ENCODE measurements at places on chromosomes 7 and 10.

GRCh38 chr10:5915451-5915850 lies 25.4 kb downstream of the FBH1 start:
- no peak for DNase-seq

DNA sequence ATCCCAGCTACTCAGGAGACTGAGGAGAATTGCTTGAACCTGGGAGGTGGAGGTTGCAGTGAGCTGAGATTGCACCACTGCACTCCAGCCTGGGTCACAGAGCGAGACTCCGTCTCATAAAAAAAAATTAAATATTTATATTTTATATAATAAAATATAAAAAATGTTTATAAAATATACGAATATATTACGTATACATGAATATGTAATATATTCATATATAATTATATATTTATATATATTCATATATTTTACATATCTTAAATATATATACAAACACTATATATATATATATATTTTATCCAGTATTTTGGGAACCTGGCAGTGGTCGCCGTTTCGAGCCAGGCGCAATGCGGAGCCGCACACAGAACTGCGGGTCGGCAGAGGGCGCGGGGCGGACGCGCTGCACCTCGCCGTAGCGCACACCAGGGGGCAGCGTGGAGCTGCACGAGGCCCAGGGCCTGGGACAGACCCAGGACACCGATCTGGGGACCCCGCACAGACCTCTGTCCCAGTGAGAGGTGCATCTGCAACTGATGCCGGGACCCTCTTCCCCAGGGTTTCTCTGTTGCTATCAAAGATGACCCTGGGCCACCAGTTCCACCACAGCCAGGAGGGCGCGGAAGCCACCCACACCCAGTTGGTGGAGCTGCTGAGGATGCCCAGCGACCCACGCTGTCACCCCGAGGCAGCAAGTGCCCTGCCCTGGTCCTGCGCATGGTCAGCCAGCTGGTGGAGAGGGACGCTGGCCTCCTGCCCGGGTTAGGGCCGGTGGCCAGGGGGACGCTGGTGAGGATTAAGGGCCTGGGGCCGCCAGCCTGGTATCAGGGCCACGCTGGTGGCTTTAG lies 22.7 kb downstream of the AP5Z1 start:
- DNase-seq = peak; percentile 50

- no peak for DNase-seq
These were observed 14.0 kb upstream of the PCGF5 start for GRCh38 chr10:91206427-91206826.

GRCh38 chr7:7732621-7733281 lies 14.3 kb upstream of the RPA3 start:
- no peak for DNase-seq

- no peak for DNase-seq
These were observed 132.9 kb downstream of the TNS3 start for GRCh38 chr7:47448971-47449370.

- no peak for DNase-seq
These were observed 63.3 kb downstream of the ELFN1 start for GRCh38 chr7:1733206-1733907.

DNA sequence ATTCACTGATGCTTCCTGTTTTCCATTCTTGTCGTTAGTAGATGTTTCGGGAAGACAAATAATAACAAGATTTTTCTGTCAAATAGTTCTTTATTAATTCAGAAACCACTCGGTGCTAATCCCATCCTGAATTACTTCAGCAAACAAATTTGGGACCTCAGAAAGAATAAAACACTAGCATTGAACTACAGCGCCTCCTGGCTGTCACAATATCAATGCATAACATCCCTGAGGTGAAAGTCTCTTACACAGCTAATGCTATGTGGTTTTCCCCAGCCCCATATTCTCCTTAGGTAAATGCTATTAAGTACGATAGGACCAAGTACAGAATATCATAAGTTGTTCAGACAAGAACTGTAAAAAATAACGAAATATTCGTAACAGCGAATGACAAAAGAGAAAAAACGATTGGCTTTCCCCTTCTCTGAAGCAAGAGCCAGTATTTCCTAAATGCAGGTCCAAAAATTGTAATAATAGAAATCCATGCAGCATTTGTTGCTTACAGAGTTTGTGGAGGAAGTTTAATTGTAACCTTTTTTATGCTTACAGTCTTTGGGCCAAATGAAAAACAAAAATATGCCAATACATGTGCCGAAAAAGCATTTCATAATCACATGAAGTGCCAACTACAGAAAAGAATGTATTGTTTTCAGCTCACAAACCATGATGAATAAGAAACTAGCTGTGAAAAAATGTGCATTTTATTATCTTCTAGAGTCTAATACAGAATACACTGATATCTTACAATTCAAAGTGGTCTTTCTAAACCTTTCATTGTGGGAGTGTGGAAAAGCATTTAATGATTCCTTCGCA lies 47.3 kb downstream of the MYPN start:
- peak; percentile 56 for DNase-seq

DNA sequence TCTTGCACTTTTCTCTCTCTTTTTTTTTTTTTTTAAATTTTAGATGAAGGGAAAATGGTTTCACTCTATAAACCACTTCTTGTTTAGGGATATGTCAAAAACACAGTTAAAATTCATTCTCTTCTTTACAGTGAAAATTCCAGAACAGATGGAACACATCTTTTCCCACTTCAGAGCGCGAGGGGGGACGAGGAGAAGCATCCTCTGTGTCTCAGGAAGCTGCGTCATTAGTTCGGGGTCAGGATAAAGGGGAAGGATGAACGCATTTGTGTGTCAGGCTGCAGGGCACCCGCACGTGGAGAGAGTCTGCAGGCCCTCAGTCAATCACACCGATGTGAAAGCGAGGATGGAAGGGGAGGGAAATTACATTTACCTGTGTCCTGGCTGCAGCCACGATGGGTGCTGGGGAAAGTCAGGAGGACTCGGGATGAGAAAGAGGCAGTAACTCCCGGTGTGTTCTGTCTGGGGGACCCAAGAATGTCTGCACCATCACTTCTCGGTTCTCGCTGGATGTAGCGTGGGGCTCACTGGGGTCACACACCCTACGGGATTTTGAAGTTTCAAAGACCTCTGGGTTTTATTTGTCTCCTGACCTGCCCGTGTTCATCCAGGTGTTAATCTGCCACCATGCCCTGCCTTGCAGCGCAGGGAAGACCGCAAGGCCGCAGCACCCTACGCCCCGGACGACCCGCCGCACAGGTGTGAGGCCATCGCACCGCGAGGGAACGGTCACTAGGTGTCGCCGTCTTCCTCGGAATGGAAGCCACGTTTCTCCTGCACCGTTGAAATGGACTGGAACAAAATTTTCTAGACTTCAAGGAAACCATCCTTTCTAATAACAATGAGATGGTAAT lies 66.7 kb upstream of the PITRM1 start:
- peak; percentile 76 for DNase-seq

DNA sequence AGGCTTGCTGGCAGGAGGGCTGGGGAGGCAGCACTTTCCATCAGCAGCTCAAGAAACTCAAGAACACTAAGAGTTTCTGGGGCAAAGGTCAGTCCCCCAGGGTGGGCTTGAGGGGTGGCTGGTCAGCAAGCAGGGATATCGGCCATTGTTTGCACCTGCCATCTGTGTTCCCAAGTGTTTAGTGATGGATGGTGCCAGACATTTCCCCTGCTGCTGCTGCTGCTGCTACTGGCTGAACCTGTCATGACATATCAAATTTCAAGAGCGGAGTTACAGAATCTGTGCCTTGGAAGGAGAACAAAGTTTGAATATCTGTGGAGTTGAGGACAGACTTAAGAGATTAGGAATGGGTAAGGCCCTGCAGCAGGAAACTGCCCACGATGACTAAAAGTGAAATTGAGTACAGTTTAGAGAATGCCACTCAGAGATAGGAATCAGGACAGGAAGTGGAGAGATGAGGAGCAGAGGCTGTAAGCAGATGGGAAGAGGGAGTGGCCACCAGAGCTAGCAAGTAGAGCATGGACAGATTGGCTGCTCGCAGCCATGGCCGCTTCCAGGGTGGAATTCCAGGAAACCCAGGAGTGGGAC lies 39.2 kb upstream of the PPP1R3C start:
- DNase-seq = no peak

DNA sequence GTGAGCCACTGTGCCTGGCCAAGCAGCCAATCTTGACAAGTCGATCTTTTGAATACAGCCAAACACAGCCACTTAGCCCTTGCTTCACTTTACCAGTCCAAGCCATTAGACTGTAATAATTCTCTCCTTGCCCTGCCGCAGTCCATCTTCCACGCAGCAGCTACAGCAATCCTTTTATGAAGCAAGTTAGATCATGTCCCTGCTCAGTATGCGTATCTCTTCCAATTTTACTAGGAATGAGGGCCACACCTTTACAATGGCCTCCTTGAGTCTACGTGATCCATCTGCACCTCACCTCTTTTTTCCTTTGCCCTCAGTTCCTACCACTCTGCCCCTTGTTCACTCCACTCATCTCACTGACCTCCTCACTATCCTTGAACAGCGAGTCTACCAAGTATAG lies 22.2 kb downstream of the GSAP start:
- DNase-seq = no peak

DNA sequence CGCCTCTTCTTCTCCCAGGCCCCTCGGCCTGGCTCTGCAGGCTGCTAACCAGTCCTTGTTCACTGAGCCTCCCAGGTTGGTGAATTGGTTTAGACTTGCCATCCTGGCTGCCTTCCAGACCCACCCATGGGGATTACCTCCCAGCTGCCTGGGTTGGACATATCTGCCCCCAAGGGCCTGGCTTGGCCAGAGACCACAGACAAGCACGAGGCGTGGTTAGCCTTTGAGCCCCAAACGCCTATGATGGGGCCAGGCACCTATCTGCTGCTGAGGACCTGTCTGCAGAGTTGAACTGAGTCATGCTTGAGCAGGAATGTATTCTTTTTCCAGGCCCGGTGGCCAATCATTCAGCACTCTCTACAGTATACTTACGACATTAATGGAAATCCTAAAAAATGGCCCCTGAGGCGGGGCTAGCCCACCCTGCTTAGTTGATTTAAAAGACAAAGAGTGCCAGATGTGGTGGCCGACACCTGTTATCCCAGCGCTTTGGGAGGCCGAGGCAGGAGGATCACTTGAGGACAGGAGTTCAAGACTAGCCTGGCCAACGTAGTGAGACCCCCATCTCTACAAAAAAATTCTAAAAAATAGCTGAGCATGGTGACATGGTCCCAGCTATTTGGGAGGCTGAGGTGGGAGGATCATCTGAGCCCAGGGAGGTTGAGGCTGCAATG lies 361.5 kb downstream of the FRMD4A start:
- no peak for DNase-seq

DNA sequence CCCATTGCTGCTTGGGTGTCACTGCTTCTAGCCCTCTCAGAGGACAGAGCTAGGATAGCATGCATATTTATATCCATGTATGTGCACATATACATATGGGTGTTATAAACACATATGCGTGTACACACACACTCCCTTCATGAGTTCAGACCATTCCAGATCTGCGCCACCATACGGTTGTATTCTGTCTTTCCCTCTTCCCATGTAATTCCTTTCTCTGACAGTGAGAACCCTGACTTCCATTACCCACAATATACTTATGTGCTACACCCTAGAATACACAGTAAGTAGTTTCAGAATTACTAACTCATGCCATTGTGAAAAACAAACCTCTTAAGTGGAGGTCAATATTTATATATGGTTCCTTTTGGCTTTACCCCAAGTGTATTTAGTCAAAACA lies 116.6 kb upstream of the SAMD8 start:
- no peak for DNase-seq

- DNase-seq = no peak
These were observed 268.1 kb downstream of the CAMK1D start for GRCh38 chr10:12617191-12618175.

- DNase-seq = no peak
These were observed 43.3 kb downstream of the RTKN2 start for GRCh38 chr10:62225362-62225761.

GRCh38 chr7:158564663-158565035 lies 23.0 kb downstream of the PTPRN2 start:
- DNase-seq = no peak

DNA sequence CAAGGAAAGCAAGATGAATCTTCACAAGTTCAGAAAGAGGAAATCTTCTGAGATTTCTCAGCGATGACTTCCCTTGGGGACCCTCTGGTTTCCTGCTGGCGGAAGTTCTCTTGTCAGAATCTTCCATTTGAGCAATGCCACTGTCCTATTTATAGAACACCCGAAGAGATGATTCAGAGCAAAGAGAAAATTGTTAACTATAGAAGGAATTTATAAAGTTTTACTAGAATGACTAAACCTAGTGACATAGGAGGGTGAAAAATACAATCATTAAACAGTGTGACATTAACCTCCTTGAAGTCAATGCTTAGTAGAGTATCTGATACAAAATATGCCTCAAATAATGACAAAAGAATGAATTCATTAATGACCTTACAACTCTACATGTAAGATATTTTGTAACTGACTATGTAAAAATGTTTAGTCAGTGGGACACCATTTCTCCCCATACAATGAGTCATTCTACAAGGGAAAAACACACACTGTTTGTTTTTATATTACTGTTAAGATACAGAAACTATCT lies 206.5 kb upstream of the CNTNAP2 start:
- DNase-seq = no peak

DNA sequence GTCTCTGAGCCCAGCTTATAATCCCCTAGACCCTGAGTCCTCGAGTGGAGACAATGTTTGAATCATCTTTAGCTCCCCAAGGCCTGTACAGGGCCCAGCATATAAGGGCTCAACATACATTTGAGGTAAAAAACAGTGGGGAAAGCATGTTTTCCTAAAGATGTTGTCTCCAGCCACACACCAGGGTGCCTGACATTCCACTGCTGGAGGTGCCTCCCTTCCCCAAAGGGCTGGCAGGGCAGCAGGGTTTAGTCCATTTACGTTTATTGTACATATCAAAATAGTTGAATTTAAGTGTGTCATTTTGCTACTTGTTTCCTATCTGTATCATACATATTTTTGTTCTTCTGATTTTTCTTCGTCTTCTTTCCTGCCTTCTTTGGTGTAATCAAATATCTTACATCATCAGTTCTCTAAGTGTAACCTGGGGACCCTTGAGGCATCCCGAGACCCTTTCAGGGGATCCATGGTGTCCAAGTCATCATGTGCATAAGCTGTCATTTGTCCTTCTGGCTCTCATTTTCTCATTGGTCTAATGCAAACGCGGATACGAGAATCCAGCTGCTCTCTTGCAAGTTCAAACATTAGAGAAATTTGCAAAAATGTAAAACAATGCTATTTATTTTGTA lies 101.6 kb downstream of the PDGFA start:
- no peak for DNase-seq

Measured in activated CD4-positive, alpha-beta T cell treated with anti-CD3 and anti-CD28 coated beads, Interleukin-2, amount 50 U/mL, for 4 hours (primary cell).